ENCODE measurements at places on chromosomes 7 and 10. TPM values are rescaled to one million over a fixed set of nuclear protein-coding genes. Genes with fewer than 3 reads are reported as not detected.

DLX5 gene
- total RNA-seq, result 1.6 TPM

DNA sequence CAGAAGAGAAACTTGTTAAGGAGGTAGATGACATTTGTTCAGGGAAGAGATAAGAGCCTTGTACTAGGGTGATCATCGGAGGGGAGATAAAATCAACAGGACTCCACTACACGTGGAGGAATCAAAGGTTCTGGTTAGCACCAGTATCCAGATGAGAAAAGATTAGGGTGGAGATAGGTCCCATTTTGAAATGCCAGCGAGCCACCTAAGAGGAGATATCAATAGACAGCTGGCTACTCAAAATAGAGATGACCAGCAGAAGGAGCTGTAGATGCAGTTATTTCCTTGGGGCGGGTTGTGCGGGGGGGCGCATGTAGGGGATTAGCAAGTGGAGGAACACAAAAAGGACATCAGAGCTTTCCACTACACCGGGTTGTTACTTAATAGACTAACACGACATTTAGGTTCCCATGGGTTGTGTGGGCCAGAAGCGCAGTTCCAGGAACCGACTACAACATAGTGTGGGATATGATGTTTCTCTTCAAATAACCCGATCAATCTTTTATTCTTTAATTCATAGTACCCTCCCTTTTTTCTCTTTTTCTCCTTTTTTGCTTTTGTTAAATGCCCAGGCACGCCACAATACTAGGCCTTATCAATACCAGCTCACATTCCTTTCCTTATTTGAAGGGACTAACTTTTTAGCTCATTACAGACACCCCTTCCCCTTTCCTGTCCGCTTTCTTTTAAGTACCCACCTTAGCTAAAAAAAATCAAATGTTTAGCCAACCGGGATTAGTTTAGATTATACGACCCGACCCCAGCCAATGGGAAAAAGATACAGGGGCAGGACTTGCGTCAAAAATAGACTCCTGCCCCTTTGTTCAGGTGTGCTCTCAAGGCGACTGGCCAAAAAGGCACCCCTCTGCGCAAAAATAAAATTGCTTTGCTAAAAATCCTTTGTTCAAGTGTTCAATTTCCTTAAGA, 2.0 kb upstream of the KIF11 start:
- DNase-seq, result peak; percentile 39
- peak overlapping the region; percentile 90 for H3K27ac ChIP-seq
- H3K4me3 ChIP-seq, result peak overlapping the region; percentile 58
- H3K27me3 ChIP-seq, result no peaks in the 10 kb centered on the region

DNA sequence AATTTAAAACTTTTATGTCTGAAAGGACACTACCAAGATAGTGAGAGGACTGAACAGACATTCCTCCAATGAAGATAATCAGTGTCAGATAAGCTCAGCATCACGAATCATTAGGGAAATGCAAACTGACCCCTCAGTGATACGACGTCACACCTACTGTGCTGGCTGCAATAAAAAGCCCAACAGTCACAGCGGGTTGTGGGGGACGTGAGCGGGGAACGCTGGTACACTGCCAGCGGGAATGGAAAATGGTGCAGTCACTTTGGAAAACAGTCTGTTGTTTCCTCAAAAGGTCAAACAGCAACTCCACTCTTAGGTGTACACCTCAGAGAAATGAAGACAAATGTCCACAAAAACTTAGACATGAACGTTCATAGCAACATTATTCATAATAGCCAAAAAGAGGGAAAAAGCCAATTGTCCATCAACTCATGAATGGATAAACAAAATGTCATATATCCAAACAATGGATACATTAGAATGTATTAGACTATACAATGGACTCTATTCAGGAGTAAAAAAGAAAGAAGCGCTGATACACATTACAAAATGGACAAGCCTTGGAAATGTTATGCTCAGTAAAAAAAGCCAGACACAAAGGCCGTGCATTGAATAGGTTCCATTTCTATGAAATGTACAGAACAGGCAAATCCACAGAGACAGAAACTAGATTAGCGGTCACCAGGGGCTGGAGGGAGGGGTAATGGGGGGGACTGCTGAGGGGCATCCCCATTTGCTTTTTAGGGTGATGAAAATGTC, 2.4 kb upstream of the ECHS1 start:
- H3K36me3 ChIP-seq, result peaks cover under 1% of the 10 kb centered on the region
- H3K27ac ChIP-seq, result no peak overlapping the region
- no peaks in the 10 kb centered on the region for H3K27me3 ChIP-seq
- DNase-seq, result no peak

PYROXD2 gene
- total RNA-seq, result 21.6 TPM

GHRHR gene
- total RNA-seq, result 4.4 TPM

CCDC146 gene
- total RNA-seq, result 16.5 TPM

DNA sequence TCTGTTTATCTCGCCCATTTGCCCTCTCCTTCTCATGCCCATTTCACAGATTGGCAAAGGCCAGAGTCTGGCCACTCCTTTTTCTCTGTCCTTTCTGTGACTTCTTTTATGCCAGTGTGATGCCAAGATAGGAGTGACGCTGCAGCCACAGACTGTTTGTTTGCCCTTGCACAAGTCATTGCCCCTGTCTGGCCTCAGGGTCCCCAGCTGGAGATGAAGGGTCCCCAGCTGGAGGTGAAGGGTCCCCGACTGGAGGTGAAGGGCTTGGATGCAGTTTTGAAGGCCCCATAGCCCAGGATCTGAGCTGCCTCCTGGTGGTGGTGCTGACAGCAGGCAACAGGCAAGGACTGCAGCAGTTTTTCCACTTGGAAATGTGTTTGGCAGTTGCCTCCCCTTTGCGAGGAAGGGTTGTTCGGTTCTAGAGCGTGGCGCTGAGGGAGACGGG, 50.8 kb upstream of the SLC29A3 start:
- no peak overlapping the region for H3K27ac ChIP-seq
- no peaks in the 10 kb centered on the region for H3K36me3 ChIP-seq
- no peaks in the 10 kb centered on the region for H3K27me3 ChIP-seq
- DNase-seq, result no peak
- H3K4me1 ChIP-seq, result no peaks in the 10 kb centered on the region

DNA sequence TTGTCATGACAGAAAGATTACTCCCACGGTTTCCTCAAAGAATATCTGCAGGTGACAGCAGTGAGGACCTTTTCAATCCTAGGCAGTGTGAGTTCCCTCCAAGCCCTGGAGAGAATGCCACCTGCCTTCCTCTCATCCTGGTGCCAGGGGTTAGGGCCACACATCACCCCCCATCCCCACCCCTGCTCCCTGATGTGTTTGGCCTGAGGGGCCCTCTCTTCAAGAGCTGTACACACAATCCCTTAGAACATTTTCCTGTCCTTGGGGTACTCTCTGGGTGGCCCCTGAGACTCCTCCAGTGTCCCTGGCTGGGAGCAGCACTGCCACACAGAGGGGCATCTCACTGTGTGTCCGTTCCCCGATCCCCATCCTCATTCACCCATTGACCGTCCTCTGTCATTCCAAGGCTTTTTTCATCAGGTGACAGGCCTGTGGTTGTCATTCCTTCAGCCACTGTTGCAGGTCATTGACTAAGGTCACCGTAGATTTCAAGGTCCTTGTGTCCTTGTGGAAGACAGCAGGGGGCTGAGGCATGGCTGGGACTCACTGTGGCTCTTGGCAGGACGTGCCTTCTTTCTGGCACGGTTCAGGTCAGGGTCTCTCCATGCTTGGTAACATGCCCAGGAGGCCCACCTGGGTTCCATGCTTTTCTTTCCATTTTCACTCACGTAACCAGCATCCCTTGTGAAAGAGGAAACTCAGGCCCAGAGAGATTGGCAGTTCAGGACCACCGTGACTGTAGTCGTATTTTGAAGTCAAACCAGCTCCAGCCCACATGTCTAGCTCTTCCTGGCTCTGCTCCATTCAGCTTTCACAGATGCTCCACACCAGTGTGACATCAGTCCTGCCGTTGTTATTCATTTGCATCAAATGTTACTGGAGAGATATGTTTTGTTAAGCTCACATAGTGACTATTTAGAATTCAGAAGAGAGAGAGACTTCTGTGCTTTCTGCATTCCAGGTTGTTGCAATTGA, 26.8 kb upstream of the BTBD16 start:
- no peaks in the 10 kb centered on the region for H3K36me3 ChIP-seq
- no peak overlapping the region for H3K27ac ChIP-seq
- H3K4me3 ChIP-seq, result no peak overlapping the region
- H3K4me1 ChIP-seq, result no peaks in the 10 kb centered on the region
- no peaks in the 10 kb centered on the region for H3K27me3 ChIP-seq
- DNase-seq, result no peak

GRCh38 chr10:94282369-94282768, 80.4 kb downstream of the NOC3L start:
- H3K36me3 ChIP-seq, result no peaks in the 10 kb centered on the region
- no peak overlapping the region for H3K4me3 ChIP-seq
- H3K27me3 ChIP-seq, result no peaks in the 10 kb centered on the region
- H3K27ac ChIP-seq, result no peak overlapping the region
- DNase-seq, result no peak
- H3K4me1 ChIP-seq, result no peaks in the 10 kb centered on the region

- no peaks in the 10 kb centered on the region for H3K36me3 ChIP-seq
- DNase-seq, result peak; percentile 84
- no peak overlapping the region for H3K4me3 ChIP-seq
- H3K27ac ChIP-seq, result no peak overlapping the region
- no peaks in the 10 kb centered on the region for H3K27me3 ChIP-seq
These were observed 12.0 kb downstream of the IFRD1 start for GRCh38 chr7:112462236-112462635.

DNA sequence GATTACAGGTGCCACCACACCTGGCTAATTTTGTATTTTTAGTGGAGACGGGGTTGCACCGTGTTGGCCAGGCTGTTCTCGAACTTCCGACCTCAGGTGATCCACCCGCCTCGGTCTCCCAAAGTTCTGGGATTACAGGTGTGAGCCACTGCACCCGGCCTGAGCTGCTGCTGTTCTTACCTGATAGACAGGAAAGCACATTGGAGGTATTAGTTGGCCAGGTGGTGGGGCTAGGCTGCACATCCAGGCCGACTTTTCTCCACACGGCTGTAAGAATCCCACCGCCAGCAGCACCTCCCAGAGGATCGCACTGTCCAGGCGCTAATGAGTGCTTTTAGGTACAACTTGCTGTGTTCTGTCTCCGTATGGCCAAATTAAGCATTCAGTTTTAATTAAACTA, 112.6 kb downstream of the WDR37 start:
- no peaks in the 10 kb centered on the region for H3K4me1 ChIP-seq
- no peak overlapping the region for H3K27ac ChIP-seq
- no peaks in the 10 kb centered on the region for H3K36me3 ChIP-seq
- DNase-seq, result no peak

PRLHR gene
- not detected for total RNA-seq

DNA sequence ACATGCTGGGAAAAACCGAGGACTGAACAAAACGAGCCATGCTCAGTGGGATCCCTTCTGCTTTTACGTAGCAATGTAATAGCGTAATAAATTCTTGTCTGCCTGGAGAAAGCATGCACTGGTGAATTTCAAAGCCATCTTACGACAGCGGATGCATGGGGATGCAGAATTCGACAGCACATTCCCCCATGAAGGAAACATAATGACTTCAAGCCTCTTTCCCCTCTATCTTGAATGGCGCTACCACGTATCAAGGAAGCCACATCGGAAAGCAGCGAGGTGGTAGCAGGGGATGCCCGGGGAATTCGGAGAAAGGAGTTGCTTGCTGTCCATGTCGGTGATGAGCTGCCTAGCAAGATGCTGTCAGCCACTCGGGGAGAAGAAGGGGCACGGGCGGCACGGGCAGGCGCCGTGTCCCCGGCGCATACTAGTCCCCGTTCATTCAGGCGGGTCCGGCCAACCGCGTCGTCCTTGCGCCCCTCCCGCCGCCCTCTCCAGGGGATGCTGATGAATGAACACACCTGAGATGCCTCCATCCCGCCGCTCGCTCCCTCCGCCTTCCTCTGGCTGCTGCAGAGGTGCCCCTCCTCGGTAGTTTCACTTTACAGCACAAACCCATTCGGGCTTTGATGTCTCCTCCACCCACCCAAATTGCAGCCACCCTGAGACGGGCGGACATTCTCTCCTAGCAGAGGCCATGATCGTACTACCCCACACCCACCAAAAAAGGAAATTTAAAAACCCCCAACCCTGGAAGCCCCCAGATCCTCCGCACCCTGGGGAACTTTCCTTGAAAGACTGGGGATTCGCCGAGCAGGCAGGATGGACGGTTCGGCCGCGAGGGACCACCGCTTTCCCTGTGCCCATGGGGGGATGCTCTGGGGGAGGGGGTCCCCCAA, 644 bp downstream of the SORBS1 start:
- no peaks in the 10 kb centered on the region for H3K4me1 ChIP-seq
- H3K27ac ChIP-seq, result peak overlapping the region; percentile 90
- peak overlapping the region; percentile 80 for H3K4me3 ChIP-seq
- DNase-seq, result peak; percentile 56
- no peaks in the 10 kb centered on the region for H3K27me3 ChIP-seq

CPA2 gene
- not detected for total RNA-seq

GRID2IP gene
- 2.6 TPM for total RNA-seq

GRCh38 chr7:146136357-146136875, 19.8 kb downstream of the CNTNAP2 start:
- no peak for DNase-seq
- no peak overlapping the region for H3K27ac ChIP-seq
- no peaks in the 10 kb centered on the region for H3K36me3 ChIP-seq
- no peak overlapping the region for H3K4me3 ChIP-seq
- no peaks in the 10 kb centered on the region for H3K27me3 ChIP-seq

GRCh38 chr7:147412782-147413556, 1177.6 kb upstream of the C7orf33 start:
- no peaks in the 10 kb centered on the region for H3K36me3 ChIP-seq
- H3K4me3 ChIP-seq, result no peak overlapping the region
- H3K4me1 ChIP-seq, result no peaks in the 10 kb centered on the region
- DNase-seq, result no peak
- H3K27me3 ChIP-seq, result no peaks in the 10 kb centered on the region
- H3K27ac ChIP-seq, result no peak overlapping the region

GRCh38 chr7:134293002-134293740, 23.6 kb downstream of the SLC35B4 start:
- H3K27ac ChIP-seq, result no peak overlapping the region
- no peaks in the 10 kb centered on the region for H3K36me3 ChIP-seq
- no peaks in the 10 kb centered on the region for H3K4me1 ChIP-seq
- H3K27me3 ChIP-seq, result no peaks in the 10 kb centered on the region

DNA sequence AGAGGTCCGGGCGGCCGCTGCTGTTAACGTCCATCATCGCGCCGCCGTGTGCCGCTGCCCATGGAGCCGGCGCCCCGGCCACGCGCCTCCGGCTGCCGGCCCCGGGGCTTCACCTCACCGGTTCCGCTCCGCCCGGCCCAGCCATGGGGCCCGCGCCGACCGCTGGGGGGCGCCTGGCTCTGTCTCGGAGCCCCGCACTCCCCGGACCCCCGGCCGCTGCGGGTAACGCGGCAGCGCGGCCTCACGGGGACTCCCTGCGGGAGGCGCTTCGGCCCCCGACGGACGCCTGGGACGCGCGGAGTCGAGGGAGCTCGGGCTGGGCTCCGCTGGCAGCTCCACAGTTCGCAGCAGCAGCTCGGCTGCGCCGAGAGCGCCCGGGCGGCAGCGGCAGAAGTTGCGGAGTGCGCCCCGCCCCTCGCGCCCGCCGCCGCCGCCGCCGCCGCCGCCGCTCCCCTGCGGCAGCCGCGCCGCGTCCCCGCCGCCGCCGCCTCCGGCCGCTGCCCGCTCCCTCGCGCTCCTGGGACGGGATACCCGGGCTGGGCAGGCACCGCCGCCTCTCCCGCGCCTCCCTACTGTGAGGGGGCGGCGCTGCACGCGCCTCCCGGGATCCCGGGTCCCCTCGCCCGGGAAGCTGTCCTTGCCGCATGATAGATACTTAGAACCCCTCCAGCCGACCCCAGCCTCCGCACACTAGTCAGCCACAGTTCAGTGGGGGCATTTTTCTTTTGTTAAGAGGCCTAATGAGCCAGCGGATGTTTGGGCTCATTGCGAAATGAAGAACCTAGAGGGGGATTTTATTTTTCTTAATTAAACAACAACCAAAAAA, at the start of gene HTR7:
Gene HTR7 (minus strand): TSS at position 405 of the 826 bp plus-strand sequence. CDS start 368 bp downstream, at position 37.
- H3K4me1 ChIP-seq, result no peaks in the 10 kb centered on the region
- H3K27ac ChIP-seq, result no peak within 1 kb of the TSS
- H3K27me3 ChIP-seq, result no peaks in the 10 kb centered on the region
- no peaks in the 10 kb centered on the region for H3K36me3 ChIP-seq

Measured in prostate gland (tissue), 2 donors.